ENCODE measurements at places on chromosomes 5 and 9.

GRCh38 chr9:107214915-107215314 is 68.2 kb upstream of the RAD23B start:
- peak; percentile 22 for DNase-seq

- DNase-seq: no peak
Observed at GRCh38 chr5:138658676-138659075, 83.5 kb upstream of the HSPA9 start.

DNA sequence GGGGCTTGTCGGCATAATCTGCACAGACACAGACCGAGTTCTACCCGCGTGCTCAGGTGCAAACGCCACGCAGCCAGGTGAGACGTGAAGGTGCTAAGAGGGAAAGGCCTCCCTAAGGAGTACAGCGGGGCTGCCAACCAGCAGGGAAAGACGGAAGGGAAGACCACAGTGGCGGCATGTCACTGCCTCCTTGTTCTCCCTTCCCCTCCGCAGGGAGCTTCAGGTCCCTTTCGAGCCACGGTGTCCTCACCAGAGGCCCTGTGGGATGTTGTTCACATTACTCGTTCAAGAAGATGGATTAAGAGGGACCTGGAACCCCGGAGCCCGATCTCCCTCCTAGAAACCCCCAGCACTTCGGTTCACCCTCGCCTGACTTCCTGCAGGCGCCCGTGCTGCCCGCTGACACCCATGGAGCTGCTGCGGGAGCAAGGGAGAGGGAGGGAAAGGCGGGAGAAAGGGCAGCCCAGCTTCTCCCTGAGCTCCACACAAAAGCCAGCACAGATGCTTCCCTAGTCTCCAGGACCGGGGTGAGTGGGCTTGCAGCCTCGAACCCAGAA is 686 bp downstream of the BRD9 start:
- peak; percentile 4 for DNase-seq

GRCh38 chr9:137479892-137480685 is 21.0 kb upstream of the NSMF start:
- DNase-seq: no peak

DNA sequence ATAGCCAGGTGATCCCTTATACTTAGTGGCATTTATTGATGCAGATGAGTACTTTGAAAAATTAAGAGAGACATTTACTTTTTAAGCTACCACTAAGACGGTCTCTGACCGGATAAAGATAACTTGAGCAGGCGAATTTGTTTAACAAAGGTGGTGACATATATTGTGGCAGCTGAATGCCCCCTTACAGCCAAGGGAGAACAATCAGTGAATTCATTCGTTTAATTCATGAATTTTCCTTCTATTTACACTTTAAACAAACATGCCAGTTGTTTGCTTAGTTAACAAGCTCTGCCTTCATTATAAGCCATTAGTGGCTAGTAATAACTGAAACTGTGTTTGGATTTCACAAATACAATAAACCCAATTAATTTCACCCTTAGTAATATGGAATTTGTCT is 187.1 kb downstream of the AOPEP start:
- DNase-seq: no peak

- no peak for DNase-seq
Observed at GRCh38 chr5:126052791-126053190, 370.4 kb upstream of the GRAMD2B start.

- DNase-seq: no peak
Observed at GRCh38 chr5:34604119-34604675, 51.9 kb upstream of the RAI14 start.

DNA sequence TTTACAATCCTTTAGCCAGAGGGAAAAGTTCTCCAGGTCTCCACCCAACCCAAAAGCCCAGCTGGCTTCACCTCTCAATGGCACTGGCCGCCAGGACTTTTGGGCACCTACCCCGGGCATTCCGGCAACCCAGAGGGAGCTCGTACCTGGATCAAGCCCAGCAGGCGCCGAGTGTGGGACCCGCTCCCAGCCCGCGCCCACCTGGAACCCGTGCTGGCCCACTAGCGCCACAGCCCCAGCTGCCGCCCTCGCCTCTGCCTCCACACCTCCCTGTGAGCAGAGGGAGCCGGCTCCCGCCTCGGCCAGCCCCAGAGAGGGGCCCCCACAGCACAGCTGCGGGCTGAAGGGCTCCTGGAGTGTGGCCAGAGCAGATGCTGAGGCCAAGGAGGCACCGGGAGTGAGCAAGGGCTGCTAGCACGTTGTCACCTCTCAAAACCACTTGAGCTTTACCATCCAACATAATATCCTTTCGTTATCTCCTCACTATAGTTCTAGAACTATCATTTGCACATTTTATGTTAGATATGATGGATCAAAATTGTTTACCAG is 69.7 kb downstream of the GCNT1 start:
- DNase-seq: no peak

DNA sequence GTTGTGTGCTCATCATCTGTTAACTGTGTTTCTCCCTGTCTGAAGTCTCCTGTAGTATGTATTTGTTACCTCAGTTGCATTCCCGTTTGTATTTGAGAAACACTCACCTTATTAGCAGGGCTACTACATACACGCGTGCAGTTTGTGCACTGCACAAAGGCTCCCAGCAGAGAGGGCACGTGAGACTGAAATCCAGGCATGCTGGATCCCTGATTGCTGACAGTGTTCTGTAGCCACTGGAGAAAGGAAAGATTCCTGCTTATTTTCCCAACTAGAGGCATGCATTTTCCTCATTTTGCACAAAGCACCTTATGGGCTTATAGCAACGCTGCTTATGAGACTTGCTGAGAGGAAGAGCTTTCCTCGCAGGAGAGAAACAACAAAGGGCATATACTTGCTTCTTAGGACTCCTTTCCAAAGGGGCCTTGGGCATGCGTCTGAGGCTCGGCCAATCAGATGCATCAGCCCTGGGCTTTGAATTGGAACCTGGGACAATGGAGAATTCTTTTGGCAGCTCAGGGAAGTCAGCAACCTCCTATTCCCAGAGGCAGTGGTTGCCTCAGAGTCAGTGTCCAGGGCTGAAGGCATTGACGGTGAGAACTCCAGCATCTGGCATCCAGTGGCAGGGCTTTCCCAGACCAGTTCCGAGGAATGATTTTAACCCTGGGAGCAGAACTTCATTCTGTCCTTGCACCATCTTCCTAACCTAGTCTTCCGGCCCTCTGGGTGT is 9.9 kb upstream of the MEGF10 start:
- no peak for DNase-seq

DNA sequence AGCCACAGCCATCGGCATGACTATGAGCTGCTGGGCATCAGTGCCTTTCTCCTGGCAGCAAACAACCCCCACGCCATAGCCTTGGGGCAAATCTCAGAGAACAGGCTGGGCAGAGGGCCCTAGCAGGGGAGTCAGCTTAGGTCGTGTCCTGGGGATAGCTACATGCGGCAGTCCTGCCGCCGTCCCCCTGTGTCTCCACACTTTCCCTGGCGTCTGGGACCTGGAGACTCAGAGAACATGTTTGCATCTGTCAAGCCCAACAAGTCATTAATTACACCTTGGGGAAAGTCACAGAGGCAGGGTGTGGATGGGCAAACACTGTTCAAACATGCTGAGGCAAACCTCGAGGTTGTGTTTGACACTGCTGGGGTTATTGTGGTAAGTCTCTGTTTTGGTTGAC is 123.6 kb downstream of the C5orf15 start:
- no peak for DNase-seq

GRCh38 chr9:108761655-108762347 is 94.0 kb downstream of the ACTL7B start:
- peak; percentile 60 for DNase-seq
